ENCODE measurements at places on chromosomes 5 and 9.

DNA sequence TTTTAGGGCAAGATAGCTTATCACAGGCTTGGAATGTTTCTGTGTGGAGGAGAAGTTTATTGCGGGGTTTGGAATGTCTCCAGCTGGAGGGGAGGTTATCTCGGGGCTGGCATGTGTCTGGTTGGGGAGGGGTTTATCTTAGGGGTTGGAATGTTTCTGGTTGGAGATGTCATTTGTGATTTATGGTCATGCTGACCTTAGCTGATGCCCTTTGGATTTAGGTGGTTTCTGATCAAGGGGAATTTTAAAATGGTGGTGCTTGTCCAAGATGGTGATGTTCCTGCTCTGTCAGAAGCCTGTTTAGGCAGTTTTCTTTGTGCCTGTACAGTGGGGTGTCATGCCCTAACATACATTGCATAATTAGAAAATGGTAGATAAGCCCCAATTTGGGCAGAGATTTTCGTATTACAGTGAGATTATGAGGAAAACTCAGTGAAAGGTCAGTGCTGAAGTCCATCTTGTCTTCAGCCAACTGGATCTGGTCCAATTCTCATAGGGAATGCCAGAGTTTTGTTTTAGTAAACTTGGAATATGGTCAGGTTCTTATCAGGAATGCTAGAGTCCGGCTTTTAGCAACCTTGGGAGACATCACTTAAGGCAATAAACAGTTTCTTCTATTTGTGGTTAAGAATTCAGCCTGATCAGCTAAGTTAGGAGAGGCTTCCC is 14.3 kb downstream of the CDK20 start:
- DNase-seq, result no peak

DNA sequence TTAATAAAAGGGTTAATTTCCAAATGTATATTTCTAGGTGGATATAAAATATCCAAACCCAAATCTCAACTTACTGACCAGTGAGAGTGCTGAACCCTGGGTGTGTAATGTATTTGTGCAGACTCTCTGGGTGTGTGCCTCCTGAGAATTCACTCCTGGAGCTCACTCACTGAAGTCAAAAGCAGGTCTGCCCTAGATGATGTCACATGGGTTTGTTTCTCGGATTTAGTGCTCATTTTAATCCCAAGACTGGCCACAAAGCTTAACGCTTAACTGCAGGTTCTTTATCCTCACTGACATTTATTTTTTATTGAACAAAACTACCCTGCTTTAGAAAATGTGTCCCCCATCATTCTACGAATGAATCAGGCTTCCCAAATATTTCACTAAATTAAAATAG is 179.4 kb downstream of the PPP2R2B start:
- DNase-seq, result no peak

GRCh38 chr5:93076096-93076495 is 504.9 kb downstream of the NR2F1-AS1 start:
- no peak for DNase-seq

DNA sequence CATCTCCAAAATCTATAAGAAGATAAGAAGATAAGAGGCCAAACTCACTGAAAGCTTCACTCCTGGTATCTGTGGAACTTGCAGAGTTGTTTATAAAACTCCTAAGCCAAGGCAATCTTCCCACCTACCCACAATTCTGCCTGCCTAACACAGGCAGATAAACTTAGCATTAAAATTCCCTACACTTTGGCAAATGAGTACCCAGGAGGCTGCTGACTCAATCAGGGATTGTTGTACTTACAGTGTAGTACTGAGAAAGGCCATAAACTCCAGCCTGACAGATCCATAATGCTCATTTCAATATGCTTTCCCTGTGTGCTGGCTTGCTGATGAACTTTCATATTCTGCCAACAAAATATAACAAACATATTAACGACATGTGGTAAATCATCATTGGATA is 725.2 kb downstream of the BRINP1 start:
- DNase-seq, result no peak

DNA sequence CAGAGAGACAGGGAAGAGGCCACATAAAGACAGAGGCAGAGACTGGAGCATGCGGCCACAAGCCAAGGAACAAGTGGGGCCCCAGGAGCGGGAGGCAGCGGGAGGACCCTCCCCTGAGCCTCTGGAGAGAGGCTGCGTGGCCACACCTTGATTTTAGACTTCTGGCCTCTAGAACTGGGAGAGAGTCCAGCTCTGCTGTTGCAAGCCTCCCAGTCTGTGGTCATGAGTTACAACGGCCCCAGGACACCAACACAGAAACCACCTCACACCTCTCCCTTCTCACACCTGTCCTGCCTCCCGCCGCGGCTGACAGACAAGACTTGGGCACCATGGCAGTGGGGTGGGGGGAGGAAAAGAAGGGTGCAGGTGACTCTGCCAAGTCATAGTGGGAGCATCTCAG is 2.2 kb downstream of the INPP5E start:
- DNase-seq, result no peak

DNA sequence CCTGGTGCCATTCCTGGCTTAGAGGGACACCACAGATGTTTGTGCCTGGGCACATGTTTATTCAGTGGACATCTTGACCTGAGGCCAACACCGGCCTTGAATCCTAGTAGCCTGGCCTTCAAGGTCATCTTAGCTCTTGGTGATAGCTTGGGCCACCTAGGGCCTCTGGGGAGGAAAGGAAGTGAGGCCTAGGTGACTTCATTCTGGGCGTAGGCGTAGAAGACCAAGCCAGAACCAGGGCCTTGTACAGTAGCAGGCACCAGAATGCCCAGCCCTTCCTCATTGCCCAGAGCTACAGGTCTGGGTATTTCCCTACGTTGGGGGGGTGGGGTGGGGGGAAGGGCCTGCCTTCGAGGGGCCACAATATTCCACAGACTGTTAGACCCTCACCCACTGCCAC is 33.8 kb downstream of the WNK2 start:
- DNase-seq, result no peak

- DNase-seq, result no peak
Measured at GRCh38 chr5:962386-962785, 46.2 kb upstream of the NKD2 start.

DNA sequence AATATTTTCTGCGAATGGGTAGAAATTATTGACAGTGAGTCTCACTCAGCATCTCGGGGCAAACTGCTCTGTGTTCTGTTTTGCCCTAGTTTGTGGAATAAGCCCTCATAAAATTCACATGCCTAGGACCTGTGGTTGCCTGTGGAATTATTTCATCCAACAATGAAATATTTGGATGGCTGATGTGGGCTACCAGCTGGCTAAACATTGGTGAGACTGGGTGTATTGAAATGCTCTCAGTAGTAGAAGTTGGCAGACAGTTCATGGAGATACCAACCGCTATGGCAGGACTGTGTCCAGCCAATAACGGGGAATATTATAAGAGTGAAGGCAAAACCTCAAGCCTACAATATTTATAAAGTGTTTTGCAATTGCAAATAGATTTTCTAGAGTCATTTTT is 344.1 kb upstream of the RPS23 start:
- DNase-seq, result no peak

- no peak for DNase-seq
Measured at GRCh38 chr9:104144336-104144735, 50.2 kb downstream of the SMC2 start.

GRCh38 chr5:76805821-76806505 is 12.9 kb upstream of the F2RL1 start:
- no peak for DNase-seq

GRCh38 chr5:142455856-142456255 is 131.0 kb upstream of the SPRY4 start:
- no peak for DNase-seq

- peak; percentile 54 for DNase-seq
Measured at GRCh38 chr5:127040796-127041520, 10.6 kb upstream of the MARCHF3 start.
